ENCODE measurements at places on chromosomes 1 and 21. TPM values are rescaled to one million over a fixed set of nuclear protein-coding genes. Genes with fewer than 3 reads are reported as not detected.

DNA sequence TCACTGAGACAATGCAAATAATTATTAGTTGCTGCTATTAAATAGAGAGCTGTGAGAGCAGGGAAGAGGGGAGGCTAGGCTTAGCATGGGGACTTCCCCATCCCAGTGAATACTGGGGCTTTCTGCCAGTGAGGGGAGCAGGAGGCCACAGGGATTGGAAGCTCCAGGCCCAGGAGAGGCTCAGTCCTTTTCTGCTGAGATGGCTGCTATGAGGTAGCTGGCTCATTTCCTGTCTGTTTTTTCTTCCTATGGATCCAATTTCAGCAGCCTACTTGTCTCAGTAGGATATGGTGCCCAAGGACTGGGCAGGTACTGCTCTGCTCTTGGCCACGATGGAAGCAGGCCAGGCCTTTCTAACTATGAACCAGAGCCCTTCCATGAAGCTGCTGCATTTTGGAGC is 10.0 kb downstream of the STMN1 start:
- no peak for DNase-seq

DNA sequence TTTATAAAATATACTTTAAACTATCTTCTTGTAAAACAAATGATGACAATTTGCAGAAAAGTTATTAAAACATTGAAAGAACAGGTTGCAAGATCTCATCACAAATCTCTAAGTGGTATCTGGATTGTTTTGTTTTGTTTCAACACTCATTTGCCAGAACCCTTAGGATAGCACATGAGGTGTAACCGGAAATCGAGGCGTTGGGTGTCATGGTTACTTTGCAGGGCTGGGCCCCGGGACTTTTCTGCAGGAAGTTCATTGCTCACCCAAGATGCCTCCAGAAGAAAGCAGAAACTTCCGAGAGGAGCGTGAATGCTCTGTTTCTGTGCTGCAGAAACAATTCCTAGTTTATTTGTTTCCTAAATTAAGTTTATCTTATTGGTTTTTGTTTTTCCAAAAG is 2.5 kb downstream of the DISC1 start:
- DNase-seq, result no peak

DNA sequence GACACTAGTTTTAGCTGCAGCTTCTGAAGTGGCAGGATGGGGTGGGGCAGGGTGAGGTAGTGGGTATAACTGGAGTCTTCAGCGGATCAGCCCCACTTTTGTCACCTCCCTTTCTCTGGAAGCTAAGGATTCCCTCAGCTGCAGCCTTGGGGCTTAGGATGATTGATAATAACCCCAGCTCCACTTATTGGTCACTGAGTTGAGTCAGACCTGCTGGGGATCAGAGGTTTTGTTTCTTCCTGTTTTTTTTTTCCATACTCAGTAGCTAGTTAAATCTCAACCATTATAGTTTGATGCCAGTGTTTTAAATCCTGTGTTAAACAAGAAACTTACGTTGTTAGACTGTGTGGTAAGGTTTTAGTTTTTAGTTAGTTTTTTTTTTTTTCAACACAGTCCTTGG is 57.2 kb downstream of the LAMC1 start:
- no peak for DNase-seq

Gene IGSF9
- total RNA-seq, result not detected

Gene HSPB7
- total RNA-seq, result 430 TPM
